Neural progenitor cell (in vitro differentiated cells): ENCODE measurements at places on chromosomes 3 and 15. TPM values are rescaled to one million over a fixed set of nuclear protein-coding genes. Genes with fewer than 3 reads are reported as not detected.

GRCh38 chr15:33831646-33832045, 136.7 kb upstream of the CHRM5 start:
- no peak for DNase-seq

DNA sequence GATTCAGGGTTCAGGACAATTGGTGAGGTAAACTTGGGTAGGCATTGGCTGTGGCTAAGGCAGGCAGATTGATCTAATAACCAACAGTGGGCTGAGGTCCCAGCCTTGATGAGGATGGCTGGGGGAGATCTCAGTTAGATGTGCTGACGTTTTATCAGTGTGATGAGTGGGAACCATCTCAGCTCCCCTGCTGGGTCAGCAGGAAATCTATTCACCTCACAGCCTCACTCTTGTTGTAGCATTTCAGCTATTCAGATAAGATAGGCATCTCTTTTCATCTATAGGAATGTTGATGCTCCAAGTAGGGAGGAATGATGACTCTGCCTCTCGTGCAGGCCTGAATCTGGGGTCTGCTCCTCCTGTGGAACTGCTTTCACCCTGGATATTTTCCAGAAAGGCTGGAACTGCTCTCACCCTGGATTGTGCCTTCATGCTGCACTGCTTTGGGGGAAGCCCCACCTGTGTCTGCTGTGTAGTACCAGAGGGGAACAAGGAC, 973.7 kb downstream of the NSUN3 start:
- no peak for DNase-seq

DNA sequence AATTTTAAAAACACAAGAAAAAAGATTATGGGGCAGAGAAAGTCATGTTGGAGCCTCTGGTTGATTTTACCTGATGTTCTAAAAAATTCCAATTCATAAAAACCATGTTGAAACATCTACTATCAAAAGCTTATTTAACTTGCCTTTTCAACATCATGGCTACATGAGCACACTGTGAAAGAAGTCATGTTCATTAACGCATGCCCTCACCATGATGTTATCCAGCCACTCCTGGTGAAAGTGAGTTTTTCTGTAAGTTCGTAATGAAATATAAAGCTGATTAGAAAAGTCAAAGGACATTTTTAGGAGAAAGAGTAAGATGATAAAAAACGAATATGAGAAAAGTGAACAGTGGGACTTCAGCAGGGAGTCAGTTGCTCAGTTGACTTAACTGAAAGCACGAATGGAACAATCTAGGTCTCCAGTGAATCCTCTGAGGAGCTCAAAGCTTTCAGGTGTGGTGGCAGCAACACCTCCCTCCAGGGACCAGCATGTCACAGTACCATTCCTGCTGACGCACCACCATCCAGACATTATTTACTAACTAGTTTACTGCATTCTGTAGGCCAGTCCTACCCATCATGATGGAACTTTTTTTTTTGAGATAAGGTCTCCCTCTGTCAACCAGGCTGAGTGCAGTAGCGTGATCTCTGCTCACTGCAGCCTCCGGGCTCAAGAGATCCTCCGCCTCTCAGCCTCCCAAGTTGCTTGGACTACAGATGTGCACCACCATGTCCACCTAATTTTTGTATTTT, 95.2 kb downstream of the MEIS2 start:
- no peak for DNase-seq

DNA sequence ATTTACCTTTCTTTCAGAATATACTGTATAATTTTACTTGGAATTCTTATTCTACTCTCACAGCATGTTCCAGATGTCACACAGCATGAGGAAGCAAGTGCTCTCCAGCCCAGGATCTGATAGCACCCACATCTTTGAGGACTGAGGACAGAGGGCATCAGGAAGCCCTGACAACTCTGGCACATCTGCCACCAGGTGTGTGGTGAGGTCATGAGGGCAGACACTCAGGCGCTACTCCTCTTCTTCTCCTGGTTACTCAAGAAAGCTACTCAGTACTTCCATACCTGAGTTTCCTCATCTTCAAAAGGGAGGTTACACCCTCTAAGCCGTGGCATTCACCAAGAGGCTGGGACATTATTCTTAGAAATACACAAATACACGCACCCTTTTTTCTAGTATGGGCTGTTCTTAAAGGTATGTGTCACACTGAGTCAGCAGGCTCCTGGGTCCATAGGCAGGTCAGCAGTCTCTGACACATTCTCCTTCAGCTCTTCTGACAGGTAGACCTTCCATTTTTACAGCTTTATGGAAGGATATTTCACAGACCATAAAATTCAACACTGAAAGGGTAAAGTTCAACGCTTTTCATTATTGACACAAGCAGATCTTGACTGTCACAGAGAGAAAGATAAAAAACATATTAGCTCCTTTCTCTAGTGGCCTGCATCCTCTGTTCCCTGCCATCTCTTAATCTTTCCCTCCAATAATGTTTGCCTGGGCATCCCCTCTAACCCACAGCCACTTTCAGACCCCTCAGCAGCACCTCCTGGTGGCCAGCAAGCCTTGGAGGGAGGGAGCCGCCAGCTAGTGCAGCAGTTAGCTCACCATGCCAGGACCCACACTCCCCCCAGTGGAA, 103.2 kb upstream of the TJP1 start:
- peak; percentile 86 for DNase-seq

GRCh38 chr3:140472306-140473020, 205.4 kb upstream of the TRIM42 start:
- peak; percentile 26 for DNase-seq

DNA sequence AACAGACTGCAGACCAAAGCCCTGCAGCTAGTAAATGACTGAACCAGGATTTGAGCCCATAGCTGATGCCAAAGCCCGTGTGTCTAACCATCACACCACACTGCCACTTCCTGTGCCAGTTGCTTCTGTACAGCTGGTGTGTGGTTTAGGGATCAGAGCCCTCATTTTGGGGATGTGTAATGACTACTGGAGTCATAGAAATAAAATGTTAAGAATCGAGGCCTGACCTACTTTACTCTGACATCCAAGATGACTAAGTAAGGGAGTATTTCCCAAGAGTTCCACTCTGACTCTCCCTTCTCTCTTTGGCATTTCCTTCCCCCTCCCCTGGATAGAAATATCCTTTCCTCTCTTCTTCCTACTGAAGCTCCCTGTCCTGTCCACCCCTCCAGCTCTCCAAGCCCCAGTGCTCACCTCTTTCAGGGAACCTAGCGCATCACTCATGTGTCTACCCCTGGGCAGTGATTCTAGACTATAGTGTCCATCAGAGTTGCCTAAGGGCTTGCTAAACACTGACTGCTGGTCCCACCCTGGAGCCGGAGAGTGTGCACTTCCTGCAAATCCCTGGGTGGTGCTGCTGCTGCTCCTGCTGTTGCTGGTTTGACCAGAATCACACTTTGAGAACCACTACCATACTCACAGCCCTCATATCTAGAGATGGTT, 53.8 kb downstream of the MGLL start:
- DNase-seq: no peak

GRCh38 chr3:193507566-193507965, 47.1 kb downstream of the ATP13A4 start:
- DNase-seq: no peak

GRCh38 chr15:69718916-69719315, 266.3 kb downstream of the RPLP1 start:
- no peak for DNase-seq

DNA sequence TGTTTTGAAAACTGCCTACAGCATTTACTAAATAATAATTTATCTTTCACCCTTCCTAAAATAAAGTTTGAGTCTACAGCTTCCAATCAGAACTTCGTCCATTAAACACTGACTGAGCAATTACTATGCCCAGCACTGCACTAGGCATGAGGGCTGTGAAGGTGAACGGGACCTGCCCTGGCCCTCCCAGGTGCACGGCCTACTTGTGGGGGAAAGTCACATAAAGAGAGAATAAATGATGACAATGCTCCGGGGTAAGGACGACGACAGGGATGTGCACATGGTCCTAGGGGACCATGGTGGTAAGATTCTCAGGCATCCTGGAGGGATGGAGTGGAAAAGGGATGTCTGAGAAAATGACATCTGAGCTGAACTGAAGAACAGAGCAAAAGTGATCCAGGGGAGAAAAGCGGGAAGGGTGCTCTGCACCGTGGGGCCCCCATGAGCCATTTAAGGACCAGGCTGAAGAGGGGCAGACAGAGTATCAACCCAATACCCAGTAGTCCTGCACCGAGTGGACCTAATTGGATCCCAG, 11.5 kb downstream of the PLA2G4F start:
- no peak for DNase-seq

DNA sequence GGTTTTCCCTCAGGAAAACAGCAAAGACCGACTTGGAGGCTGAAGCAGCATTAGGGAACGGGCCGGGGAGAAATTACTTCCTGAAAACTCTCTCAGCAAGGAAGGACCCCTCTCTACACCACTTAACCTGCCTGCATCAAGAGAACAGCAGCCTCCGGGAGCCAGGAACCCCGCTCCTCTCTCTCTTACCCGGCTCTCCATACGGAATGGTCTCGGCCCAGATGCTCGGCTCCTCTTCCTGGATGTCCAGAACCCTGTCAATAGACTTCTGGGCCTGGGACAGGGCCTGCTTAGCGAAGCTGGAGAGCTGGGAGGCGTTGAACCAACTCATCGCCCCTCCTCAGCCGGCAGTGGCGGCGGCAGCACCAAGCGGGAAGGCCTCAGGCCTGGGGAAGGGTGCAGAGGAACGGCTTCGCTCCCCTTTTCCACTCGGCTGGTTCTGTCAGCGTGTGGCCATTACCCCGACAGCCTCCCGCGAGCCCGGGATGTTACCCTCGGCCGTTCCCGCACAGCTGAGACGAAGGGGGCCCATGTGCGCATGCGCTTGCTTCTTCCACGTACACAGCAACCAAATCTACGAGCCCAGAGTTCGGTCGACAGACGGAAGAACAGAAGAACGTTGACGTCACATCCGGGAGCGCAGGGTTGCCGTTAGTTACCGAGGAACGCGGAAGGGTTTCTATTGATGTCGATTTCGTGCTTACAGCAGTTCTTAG, at the start of gene TMF1:
Gene TMF1 (minus strand): TSS at position 578 of the 716 bp plus-strand sequence. CDS start 247 bp downstream, at position 331.
- DNase-seq: peak; percentile 99

- no peak for DNase-seq
Measured at GRCh38 chr3:186305286-186305685, 56.7 kb downstream of the DGKG start.

- DNase-seq: no peak
Measured at GRCh38 chr15:86213420-86213819, 133.7 kb downstream of the AGBL1 start.

GRCh38 chr3:112047264-112047663, 12.7 kb downstream of the TMPRSS7 start:
- DNase-seq: no peak

DNA sequence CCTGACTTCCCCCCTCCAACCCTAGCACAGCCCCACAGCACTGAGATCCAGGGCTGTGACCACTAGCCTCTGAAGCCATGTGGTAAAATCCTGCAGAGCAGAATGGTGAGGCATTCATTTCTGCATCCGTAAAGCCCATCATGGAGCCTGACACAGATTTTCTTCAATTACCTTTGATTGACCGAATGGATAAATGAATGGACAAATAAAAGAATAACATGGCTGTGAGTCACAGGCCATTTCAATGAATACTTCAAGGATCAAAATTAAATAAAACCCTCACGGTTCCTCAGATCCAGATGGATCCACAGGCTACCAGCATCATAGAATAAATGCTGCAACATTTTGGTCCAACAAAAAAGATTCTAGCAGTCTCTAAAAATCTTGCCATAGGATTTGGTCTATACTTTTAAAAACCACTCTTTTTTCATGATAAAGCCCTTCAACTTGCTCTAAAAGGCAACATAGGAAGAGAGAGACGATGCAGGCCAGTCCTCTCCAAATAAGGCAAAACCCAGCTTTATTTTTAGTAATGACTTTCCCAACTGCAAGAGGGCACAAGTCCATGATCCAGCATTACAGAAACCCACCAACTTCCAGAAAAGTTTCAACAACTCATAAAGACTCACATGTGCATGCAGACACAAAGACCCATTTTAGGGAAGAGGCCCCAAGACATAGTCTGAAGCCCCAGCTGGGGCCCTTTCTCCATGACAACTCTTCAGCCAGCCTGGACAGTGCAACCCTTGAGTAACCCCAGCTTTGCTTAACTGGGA, 52.4 kb upstream of the MRPS22 start:
- DNase-seq: no peak

DNA sequence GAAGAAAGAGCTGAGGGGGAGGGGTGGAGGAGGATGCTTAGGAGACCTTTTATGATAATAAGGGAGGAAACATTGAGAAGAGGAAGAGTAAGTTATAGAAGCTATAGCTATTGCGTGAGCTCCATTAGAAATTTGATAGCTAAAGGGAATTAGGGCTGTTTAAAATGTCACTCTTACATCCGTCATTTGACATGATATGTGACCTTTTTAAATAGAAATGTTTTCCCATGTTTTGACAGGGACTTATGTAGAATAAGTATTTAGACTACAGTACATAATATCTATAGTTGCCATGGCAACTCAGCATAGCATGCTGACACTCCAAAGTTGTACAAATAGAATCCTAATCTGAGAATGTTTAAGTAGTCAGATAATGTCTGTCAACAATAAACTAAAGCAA, 19.2 kb downstream of the RAD51 start:
- no peak for DNase-seq

The TRAK1 gene
- total RNA-seq: 32.2 and 41.3 TPM in 2 replicates

The SPINT1 gene
- total RNA-seq: 12.0 and 13.7 TPM in 2 replicates

The UROC1 gene
- total RNA-seq: not detected in 2 replicates

The ARIH1 gene
- 53.5 and 68.0 TPM in 2 replicates for total RNA-seq

The CAMK1 gene
- 24.9 and 32.4 TPM in 2 replicates for total RNA-seq

The C3orf85 gene
- not detected in 2 replicates for total RNA-seq

The OCA2 gene
- total RNA-seq: 0.65 and 1.0 TPM in 2 replicates

The UQCC5 gene
- 2.0 and 2.4 TPM in 2 replicates for total RNA-seq

The GCHFR gene
- total RNA-seq: 2.8 and 3.0 TPM in 2 replicates
